ENCODE measurements at places on chromosomes 6 and 20.

GRCh38 chr6:12228447-12229146 is 61.6 kb upstream of the EDN1 start:
- no peak for DNase-seq

DNA sequence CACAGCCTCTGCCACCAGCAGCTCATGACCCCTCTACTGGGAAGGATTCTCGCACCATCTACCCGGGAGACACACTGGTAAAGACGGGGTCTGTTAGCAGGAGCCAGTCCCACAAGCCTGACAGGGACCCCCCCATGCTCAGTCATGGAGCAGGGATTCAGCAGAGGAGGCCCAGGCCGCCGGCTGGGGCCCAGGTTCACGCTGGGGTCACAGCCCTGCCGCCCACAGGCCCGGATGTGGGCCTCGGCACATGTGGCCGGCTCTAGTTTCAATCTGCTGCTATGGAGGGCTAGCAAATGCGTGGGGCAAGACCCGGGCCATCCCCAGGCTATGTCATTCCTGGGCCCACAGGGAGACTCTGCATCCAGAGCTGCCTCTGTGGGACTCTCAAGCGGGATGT is 25.1 kb downstream of the PXDC1 start:
- DNase-seq, result no peak

DNA sequence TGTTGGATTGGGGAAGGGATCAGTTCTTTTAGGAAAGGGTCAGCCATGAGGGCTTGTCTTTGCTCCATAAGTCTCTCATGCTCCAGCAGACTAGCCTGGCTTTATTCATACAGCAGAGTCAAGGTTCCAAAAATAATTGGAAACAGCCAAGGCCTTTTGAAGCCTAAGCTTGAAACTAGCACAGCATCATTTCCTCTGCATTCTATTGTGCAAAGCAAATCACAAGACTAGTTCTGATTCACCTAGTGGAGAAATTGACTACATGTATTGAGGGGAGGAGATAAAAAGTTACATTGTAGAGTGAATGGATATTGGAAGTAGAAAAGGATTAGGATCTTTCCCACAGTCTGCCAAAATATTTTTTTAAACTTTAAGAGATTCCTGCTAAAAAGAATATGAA is 159.3 kb upstream of the PLCB4 start:
- no peak for DNase-seq

DNA sequence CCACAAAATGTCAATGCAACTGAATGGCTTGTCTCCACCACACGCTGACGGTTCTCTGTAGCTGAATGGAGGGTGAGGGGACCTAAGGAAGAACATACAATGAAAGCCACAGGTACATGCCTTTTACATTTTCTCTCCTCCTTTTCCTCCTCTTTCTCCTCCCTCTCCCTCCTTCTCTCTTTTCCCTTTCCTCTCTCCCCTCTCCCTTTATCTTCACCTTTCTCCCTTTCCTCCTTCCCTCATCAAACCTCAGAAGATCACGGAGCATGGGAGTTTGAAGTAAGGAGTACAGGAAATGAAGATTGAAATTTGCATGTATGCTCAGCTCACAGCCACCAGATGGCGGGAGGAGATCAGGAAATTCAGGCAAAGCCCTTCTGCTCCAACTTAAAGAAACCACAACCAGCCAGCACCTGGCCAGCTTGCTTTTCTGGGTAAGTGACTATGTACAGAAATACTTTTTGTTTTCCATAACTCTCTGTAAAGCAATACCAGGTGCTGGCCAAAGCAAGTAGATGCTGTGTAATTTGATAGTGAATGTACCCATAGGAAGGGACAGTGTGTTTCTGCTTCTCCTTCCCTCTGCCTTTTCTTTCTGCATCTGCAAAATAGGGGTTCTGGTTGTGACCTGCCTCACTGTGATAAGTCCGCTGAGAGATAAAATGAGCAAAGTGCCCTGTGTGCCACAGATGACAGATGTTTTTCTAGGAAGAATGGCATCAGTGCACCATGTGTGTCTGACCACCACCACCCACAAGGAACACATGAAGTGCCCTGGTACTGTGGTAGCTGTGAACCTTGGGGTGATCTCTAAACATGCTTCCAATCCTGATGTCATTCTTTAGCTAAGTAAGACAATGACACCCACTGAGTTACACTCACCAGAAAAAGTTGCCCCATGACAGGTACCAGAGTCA is 18.6 kb upstream of the FOXO3 start:
- DNase-seq, result peak; percentile 74

GRCh38 chr20:21709535-21709904 is 4.1 kb downstream of the PAX1 start:
- no peak for DNase-seq

DNA sequence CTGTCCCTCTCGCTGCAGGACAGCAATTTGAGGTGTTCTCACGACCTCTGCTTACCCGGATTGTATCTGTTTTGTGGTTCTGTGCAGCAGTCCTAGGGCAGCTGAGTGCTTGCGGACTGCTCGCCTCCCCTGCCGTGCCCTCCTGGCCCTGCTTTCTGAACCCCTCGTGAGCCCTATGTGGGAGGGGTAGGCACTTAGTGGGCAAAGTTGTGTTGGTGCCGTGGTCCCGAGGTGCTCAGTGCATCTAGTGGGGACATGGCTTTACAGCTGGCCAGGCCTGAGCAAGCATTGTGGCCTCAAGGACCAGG is 5.2 kb downstream of the TMEM181 start:
- DNase-seq, result no peak

DNA sequence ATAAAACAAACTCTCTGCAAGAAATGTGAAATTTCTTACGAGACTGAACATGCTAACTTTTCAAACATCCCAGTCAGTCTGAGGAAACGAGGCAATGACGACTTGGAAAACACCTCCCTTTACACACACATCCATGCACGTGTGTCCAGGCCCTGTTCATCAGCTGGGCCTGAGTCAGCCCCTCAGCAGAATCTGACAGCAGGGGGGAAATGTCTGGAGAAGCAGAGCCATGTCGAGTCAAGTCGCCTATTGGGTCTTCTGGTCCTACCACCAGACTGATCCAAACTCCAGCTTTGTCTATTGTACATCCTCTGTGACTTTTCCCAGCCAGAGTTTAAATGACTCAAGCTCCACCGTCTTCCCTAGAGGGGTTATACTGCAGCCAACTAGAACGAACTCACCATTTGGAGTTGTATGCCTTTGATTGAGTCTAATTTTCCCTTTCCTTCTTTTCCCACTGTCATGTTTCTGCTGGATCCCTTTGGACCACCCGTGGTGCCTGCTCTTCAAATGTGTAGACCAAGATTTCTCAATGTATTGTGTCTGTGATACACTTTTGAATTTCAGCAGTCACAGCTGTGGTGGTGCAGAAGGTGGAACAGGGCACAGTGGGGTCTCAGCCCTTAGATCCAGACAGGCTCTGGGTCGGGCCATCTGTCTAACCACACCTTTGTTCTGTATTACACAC is 254.0 kb downstream of the CDC5L start:
- no peak for DNase-seq

- no peak for DNase-seq
Measured at GRCh38 chr6:56073315-56073714, 174.1 kb downstream of the COL21A1 start.

DNA sequence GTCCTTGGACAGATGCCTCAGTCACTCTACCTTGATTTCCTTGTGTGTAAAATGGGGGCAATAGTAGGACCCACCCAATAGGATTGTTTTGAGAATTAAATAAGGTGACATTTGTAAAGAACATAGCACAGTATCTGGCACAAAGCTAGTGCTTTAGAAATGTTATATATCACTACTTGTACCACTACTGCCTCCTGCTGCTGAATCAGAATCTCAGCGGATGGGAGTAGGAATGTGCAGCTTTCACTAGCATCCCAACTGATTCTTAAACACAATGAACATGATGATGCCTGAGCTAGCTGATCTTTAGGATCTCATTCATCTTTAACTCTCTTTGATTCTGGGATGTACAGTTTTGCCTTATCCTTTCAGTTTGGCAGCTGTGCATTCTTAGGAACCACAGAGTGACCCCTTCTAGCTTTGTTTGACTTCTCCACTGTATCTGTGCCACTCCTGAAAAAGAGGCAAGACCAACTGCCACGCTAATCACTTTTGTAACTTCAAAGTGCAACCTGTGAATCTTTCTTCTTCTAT is 7.2 kb downstream of the PBOV1 start:
- peak; percentile 80 for DNase-seq

DNA sequence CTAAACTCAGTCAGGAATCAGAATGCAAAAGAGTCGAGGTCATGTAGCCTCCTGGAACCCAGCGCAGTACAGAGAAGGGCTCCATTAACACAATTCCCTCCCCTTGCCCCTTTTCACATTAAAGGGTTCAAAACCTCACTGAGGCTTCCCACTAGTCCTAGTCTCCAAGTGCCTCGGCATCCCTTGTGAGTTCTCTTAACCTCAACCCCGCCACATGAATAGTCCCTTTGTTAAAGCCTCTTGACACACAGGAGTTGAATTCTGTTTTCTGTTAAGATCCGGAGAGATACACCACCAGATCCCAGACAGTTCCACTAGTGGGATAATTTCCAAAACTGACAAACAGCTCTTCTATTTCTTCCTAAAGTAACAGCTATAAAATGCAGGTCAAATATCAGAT is 17.8 kb downstream of the PTPRT start:
- peak; percentile 18 for DNase-seq

DNA sequence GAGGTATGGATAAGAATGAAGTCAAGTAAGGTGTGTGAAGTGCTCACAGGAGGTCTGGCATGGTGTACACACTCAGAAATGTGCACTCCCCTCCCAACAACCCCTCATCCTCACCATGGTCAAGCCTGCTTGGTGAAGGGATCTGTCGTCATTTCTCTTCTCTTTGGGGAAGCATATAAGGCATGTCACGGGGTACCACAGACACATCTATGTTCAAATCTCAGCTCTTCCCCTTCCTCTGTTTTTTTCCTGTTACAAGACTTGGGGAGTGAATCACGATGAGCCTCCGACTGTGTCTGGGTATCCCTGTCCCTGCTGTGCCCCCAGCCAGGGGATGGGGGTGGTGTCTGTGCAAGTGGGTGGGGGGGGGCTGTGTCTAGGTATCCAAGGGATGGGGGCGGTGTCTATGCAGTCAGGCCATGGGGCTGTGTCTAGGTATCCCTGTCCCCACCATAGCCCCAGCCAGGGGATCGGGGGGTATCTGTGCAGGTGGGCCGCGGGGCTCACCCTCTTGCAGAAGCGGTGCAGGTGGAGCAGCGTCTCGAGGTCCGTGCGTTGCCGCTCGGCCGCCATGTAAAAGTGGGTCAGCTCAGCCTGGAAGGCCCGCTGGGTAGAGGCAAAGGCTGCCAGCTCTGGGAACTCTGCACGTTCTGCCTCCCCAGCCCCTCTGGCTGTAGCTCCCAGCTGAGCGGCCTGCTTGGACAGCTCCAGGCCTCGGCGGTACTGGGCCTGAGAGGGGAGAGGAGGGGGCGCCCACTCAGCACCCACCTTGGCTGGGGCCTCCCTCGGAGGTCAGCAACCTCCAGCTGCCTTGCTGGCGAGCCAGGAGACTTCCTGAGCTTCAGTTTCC is 43.6 kb downstream of the KIAA1755 start:
- no peak for DNase-seq

GRCh38 chr6:14429396-14429795 is 311.8 kb downstream of the CD83 start:
- no peak for DNase-seq

- no peak for DNase-seq
Measured at GRCh38 chr6:126531840-126532239, 191.9 kb downstream of the CENPW start.

DNA sequence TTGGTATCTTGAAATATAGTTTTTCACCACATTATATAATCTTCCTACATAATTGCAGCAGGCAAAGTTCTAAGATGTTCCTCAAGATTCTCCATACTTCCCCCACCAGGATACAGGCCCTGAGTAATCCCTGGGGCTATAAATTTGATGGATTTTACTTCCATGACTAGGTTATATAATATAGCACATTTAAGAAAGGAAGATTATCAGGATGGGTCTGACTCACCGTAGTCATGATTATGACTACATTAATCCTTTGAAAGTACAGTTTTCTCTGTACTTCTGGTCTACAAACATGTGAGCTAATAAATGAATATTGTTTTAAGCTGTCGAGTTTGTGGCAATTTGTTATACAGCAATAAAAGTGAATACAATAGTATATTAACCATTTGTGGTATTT is 122.5 kb downstream of the MACROD2 start:
- DNase-seq, result no peak

DNA sequence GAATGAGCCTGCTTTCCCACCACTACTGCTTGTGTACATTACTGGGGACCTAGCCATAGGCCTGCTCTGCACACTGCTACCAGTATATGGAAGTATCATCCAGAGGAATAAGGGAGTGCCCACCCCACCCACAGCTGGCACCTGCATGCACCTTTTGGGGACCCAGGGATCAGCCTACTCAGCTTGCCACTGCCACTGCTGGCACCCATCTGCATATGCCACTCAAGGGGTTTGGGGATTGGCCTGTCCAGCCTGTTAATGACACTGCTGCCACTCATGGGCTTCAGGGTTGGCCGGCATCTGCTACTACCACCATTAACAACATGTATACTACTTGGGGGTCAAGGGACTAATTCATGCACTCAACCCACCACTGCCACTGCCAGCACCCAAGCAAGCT is 832.1 kb downstream of the PHF3 start:
- no peak for DNase-seq

- no peak for DNase-seq
Measured at GRCh38 chr20:54688476-54688875, 213.1 kb downstream of the DOK5 start.

DNA sequence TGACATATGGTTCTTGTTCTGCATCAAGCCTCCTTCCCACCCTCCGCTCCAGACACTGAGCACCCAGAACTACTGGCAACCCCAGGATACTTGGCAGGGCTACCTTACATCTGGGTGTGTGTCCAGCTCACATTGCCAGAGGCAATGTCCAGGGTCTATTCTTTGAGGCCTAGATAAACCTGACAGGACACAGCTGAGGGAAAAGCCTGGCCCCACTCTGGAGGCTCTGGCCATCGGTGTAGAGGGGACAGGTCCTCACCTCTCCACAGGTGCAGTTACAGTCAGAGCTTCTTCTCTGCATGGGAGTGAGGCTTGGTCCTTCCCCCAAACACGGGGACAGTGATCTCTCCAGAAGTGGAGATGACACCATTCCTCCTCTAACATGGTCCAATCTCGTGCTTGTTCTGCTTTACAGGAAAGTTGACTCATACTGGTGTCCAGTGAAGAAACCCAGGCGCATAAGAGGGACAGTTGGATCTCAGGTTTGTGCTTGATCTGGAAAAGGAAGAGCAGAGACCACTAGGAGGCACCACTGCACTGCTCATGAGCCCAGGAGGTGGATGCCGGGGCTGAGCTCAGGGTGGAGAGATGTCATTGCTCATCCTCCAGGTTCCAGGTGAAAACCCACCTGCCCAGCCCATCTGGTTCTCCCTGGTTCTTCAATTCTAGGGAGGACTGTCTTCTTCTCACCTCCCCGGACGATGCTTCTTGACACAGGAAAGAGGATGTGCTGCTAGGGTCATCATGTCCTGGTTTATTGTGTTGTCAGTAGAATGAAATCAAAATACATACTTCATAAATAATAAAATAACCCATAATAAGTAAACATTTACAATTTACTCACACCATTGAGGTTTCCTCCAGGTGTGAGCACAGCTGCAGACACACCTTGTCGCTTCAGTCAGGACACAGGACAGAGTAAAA is 14.7 kb downstream of the HLA-F start:
- peak; percentile 57 for DNase-seq

DNA sequence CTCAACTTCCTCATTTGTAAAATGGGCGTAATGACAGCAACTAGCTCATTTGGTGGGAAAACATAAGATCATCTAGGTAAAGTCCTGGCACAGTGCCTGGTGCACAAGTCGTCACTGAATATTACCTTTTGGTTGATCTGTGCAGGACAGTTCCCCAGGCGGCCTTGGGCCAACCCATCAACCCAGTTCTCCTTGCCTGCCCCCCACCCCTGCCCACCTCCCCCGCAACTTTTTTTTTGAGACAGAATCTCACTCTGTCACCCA is 99.2 kb downstream of the JPH2 start:
- DNase-seq, result no peak

GRCh38 chr6:14466278-14466677 is 348.7 kb downstream of the CD83 start:
- no peak for DNase-seq
